ENCODE measurements at places on chromosomes 5 and 9.

DNA sequence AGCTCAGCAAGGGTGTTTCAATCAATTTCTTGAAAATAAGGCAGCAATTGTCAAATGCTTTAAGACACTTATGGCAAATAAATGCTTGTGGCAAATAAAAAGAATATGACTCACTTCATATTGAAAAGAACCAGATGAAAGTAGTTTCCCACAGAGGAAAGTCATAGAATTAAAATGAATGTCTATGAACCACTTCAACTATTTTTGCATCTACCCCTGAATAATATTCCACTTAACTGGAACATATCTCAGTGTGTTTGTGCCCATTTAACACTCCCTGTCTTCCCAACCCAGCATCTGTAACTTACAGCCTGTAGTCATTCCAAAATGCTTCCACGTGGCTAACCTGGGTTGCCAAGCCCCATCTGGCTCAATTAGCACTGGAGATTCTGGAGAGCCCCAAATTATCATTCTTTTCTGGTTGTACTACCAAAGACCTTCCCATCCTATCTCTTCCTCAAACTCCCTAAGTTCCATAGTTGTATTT is 84.7 kb downstream of the FEM1C start:
- DNase-seq = no peak

DNA sequence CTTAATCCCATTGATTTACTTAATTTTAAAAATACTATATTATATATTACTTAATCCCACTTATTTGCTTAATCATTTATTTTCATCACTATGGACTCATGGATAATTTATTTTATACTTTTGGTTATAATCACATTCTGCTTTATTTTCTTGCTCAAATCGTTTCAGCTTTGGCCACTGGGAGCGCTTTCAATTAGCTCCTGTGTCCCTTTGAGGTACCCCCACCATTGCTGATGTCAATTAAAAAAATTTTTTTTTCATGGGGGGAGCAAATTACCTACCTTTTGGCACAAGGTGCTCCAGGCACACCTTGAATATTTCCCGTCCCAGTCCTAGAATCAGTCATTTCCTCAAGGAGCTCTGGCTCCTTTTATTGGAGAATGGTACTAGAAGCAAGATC is 1.4 kb upstream of the TRIO start:
- no peak for DNase-seq

DNA sequence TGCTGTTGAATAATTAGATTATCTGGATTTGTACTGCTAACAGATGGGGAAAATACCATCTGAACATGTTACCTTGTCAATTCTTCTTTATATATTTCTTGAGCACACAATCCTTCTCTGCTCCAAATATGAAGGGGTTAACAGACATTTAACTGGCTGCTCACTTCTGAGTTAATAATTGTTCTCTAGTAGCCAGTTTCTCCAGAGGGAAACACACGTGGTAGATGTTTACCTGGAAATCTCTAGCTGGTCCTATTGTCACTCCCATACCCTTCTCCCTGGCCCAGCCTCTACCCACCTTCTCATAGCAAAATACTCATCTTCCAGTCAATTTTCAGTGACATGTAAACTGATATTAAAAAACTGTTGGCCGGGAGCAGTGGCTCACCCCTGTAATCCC is 101.5 kb upstream of the ZNF462 start:
- DNase-seq = no peak

DNA sequence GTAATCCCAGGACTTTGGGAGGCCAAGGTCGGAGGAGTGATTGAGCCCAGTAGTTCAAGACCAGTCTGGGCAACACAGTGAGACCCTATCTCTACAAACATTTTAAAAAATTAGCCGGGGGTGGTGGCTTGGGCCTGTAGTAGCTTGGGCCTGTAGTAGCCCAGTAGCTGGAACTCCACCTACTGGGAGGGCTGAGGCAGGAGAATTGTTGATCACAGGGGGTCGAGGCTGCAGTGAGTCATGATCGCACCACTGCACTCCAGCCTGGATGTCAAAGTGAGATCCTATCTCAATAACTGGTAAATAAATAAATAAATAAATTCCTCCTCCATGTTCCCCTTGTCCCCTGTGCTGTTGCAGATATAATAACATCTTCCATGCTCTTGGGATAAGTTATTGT is 14.3 kb downstream of the VCAN start:
- DNase-seq = no peak

DNA sequence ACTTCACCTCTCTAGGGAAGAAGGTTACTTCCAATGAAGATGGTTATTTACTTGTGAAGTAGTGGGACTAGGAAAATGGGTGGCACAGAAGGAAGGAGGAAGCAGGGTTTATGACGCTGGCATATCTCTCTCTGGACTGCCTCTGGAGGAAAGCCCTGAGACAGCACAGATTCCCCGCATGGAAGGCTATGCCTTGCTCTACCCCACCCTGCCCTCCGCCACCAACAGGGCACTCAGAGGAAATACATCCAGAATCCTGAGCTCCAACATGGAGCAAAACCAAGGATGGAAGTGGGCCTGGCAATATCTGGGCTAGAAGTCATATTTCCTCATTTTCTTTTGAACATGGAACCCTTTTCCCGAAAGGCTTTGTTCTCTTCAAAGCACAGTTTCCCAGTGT is 346.9 kb downstream of the ZSWIM6 start:
- DNase-seq = no peak

DNA sequence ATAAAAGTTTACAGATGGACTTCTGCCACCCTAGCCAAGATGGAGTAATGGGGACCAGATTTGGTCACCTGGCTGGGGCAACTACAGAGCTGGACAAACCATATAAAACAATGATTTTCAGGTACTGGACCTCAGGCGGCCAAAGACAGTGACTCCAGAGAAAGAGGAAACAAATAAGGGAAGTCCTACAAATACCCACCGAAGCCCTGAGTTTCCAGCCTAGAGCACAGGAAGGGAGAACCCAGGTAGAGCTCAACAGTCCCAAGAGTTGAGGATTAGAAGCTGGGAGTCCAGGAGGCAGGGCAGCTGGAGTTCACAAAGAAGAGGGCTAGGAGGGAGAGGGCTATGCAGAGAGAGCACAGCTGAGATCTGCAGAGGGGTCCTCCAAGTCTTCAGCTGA is 106.7 kb upstream of the NR5A1 start:
- no peak for DNase-seq

All from stimulated activated CD8-positive, alpha-beta memory T cell treated with anti-CD3 and anti-CD28 coated beads, Interleukin-15, amount 100 ng/mL, for 24 hours (primary cell).